Anterior cingulate cortex (tissue), 58 donors: ENCODE measurements at places on chromosomes 1 and 21.

- peak; percentile 25 for DNase-seq
Observed at GRCh38 chr1:112501810-112502641, 6.7 kb upstream of the WNT2B start.

DNA sequence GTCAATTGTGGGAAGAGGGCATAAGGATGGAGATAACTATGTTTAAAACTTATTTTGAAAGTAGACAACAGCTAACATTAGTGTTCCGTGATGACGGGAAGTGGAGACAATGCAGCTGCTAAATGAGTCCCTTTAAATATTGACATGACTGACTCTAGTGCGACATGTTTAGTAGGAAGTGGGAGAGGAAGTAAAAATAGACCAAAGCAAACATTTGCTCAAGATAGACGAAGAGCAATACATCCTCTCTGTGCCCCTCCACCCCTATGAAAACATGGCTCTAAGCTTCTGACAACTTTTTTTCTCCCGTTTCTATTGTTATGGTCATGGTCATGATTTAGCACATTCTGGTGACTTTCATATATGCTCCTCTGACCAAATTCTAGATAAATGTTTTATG lies 60.0 kb upstream of the HMCN1 start:
- DNase-seq = no peak

DNA sequence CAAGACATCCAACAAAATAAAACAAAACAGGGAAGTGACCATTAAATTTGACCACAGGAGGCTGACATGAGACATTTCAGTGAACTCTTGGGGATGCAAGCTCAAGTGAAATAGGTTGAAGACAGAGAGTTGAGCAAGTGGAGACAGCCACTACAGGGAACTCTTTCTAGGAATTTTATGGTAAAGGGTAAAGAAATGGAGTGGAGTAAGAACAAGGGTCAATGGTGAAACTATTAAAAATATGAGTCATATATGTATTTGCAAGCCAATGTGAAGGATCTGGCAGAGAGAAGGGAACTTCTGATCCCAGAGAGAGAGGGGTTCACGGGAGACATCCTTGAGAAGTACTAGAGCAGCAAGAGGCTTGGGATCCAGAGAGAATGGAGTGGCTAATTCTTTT lies 9.1 kb upstream of the TRABD2B start:
- DNase-seq = no peak

GRCh38 chr1:232512712-232513111 lies 117.2 kb downstream of the SIPA1L2 start:
- no peak for DNase-seq

DNA sequence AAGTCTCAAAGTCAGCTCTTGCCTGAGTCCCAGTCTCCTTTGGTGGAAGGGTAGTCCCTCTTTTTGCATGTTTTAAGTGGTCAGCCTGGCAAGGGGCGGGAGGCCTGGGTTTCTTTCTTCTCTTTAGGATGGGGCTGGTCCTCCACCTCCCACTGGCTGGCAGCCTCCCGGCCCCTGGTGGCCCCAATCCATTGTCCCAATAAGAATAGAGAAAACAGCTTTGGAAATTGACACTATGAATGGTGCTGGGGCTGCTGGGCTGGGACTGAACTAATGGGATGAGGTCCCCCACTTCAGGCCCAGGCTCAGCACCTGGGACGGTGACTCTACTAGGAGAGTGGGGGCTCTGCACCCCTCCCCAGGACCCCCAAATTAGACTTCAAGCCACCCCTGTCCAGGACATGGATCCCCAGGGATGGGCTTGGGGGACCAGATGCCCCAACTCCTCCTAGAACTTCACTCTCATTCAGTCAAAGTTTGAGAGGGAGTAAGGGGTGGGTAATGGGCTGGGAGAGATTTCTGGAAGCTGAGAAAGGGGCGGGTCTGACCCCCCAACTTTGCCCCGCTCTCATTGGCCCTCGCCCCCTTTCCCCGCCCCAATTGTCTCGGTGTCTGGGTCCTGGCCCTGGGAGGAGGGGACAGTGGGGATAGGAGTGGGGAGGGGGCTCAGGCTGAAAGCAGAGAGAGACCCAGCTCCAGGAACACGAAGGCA lies 18.2 kb downstream of the SLC27A3 start:
- DNase-seq = no peak

- DNase-seq = no peak
Observed at GRCh38 chr1:14654554-14654953, 56.1 kb downstream of the KAZN start.

DNA sequence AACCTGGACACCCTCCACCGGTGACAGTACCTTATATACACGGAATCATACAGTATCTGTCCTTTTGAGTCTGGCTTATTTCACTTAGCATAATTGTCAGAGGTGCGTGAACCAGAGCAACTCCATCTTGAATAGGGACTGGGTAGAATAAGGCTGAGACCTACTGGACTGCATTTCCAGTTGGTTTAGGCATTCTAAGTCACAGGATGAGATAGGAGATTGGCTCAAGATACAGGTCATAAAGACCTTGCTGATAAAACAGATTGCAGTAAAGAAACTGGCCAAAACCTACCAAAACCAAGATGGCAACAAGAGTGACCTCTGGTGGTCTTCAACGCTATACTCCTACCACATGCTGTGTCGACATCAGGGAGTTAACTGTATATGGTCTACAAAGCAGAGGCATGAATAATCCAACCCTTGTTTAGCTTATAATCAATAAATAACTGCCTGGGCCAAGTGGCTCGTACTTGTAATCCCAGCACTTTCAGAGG lies 1.4 kb upstream of the FDPS start:
- DNase-seq = no peak

- no peak for DNase-seq
Observed at GRCh38 chr21:16522548-16522947, 792.8 kb downstream of the USP25 start.

GRCh38 chr21:42243026-42243425 lies 24.1 kb downstream of the ABCG1 start:
- DNase-seq = no peak
